ENCODE measurements at places on chromosomes 7 and 10.

DNA sequence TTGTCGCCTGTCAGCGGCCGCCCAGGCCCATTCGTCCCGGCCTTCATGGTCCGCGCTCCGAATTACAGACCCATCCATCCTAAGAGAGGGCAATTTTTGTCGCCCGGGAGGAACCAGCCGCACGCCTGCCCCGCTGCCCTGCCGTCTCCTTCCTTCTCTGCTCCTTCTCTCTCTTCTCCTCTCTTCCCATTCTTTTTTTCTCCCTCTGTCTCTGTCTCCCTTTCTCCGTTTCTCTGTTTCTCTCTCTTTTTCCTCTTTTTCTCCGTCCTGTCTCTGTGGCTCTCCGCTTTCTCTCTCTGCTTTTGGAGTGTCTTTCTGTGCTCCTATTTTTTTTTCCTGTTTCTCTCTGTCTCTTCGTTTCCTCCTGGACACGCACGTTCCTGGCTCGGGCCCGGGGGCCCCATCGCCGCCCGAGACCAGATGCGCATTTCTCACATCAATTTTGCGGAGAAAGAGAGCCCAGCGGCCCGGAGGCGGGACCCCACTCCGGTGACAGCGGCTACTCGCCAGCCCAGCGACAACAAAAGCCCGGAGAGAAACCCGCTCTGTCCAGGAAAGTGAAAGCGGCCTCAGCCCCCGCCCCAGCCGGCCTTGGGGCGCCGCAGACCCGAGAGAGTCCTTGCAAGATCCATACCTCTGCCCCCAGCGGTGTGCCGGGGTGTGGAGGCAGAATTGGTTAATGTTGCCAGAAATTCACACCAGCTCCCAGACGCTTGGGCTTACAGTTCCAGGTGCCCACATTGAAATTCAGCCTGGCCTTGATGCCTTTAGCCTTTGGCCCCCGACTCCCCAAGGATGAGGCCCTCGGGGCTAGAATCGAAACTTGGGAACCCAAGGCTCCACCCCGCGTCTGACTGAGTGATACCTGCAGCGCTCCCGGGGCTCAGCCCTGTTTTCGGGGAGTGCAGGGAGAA is 4.1 kb downstream of the LBX1 start:
- DNase-seq: no peak

DNA sequence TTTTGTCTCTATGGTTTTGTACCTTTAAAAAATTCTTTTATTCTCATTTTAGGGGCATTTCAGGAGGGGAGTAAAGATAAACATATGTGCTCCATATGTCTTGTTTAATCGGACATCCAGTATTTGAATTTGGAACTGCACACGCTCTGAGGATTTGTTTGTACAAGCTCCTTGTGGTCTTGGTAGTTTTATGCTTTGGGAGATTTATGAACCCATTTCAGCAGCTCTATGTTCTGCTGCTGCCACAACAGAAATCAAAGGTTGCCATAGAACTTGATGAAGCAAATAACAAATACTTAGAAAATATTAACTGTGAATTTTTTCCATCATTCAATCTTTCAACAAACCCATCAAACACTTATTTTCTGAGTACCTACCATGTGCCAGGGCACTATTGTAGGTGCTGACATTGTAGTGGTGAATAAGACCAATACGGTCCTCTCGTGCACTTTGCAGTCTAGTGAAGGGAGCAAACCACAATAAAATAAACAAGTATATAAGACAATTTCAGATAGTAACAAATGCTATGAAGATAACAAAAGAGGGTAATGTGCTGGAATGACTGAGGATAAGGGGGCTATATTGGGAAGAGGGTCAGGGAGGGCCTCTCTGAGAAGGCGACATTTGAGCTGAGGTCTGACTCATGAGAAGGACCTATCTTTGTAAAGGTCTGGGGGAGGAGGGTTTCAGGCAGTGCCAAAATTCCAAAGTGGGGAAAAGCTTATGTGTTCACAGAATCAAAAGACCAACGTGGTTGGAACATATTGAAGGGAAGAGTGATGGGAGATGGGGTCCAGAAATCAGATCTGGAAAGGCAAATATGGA is 30.4 kb downstream of the MYPN start:
- DNase-seq: no peak

- DNase-seq: no peak
These were observed 47.9 kb upstream of the MRLN start for GRCh38 chr10:59801171-59801570.

DNA sequence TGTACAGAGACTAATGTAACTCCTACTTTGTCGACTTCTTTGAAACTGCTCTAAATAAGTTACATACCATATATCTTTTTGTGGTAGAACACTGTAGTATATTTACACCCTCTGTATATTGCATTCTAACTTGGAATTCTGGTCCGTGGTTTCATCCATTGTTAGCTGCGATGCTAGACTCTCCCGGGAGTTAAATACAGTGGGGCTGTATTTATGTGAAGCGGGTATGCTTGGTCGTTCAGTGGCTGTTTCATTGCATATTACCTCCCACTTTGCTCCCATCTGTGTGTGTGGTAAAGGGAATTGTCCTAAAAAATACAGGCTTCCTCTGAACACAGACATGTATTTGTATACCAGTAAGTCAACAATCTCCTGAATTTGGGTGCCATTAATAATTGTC is 231.1 kb downstream of the SLC25A13 start:
- no peak for DNase-seq

- DNase-seq: no peak
These were observed 37.9 kb upstream of the ASAH2 start for GRCh38 chr10:50289196-50289595.

GRCh38 chr10:15652117-15652516 is 67.6 kb downstream of the ITGA8 start:
- no peak for DNase-seq

DNA sequence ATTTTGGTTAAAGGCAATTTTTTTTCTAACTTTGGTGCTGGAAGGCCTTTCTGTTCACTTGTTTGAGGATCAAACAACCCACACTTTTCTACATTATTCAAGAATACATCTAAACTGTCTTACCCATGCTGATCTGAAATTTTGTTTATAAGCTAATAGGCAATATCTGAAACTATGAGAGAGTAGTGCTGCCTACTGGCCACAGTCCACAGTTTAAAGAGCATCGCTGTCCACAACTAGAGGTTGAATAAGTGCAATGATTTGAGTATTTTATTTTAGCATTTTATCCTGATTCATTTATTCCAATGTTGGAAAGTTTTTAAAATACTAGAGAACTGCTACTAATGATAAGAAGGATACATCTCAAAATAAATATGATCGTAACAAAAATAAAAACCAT is 306.9 kb downstream of the ELMO1 start:
- DNase-seq: no peak

DNA sequence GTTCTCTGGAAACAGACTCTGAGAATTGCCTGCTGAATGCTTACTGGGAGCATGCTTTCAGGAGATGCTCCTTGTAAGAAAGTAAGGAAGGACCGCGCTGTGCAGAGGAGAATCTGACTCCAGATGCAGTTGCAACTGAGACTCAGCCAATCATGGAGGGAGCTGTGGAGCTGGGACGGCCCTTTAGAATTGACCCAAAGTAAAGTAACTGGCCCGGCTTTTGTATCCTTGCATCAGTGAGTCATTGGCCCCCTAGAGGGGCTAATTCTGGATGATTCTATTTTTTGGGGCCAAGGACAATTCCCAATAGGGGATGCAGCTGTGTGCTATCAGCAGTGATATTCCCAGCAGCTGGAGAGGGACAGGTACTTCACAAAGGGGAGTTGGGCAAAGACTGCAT is 170.4 kb downstream of the PTEN start:
- no peak for DNase-seq

DNA sequence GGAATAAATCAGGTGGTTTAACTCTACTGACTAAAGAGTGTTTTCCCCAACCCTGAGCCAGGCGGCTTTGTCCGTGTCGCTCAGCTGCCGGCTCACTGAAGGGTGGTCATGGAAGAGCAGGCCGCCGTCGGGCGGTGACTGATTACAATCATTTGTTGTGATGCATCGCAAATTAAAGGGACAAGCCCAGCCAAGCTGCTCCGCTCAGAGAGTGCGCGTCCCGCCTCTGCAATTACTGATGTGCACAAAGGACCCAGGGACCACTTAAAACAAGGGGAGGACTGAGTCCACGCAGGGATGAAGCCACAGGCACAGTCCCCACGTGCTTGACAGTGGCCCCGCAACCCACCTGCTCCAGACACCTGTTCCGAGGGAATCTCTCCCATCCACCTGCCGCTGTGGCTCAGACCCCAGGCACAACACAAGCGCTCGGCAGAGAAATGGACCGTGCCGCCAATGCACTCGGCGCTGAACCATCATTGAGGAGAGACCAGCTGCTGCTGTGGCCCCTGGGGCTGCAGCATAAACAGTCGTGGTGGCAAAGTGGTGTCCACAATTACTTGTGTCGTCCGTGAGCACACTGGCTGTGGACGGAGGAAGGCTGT is 526.5 kb downstream of the PTPRN2 start:
- no peak for DNase-seq

DNA sequence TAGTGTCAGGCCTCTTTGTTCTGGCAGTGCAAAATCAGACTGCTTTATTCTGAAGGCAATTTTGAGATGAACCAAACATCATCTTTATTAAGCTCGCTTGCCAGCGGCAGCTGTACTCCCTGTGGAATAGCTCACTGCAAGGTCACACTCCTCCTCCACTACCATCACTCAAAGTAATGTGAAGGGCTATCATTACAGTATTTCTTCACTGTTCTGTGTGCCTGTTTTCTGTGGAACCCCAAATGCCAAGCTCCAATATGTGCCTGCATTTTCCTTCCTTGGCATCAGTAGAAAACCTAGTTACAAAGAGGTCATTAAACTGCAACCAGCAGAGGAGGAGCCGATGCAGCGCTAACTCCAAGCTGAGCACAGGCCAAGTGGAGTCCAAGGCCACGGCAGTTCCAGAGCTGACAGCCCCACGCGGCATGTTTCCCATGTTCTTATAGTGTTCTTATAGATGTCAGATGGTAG is 21.4 kb downstream of the BCCIP start:
- no peak for DNase-seq

DNA sequence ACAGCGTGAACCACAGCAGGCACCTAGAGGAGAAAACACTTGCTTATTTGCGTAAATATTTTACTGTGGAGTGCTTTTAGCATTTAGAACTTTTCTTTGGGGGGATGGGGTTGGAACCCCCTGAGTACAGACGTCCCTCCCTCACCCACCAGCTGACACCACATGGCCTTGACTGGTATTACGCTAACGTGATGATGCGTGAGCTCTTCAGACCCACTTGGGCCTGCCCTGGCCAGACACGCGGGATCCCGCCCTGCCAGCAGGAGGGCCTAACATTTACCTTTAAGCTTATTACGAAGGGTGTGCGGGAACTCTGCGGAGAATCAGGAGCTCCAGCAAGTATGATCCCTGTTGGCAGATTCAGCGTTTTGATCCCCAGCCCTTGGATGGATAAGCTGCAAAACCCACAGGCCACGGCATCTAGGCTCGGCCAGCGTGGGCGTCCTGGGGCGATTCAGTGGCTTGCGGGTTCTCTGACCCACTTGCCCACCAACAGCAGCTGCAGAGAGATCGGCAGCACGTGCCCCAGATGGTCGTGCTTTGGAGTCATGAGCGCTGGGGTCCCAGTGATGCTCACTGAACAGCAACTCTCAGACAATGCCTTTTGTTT is 545.5 kb upstream of the FOXK1 start:
- DNase-seq: no peak

GRCh38 chr10:90890347-90890746 is 18.6 kb downstream of the RPP30 start:
- no peak for DNase-seq

- no peak for DNase-seq
These were observed 7.2 kb downstream of the RBM20 start for GRCh38 chr10:110651044-110651958.

- no peak for DNase-seq
These were observed 503.7 kb downstream of the TNS3 start for GRCh38 chr7:47078241-47078640.

GRCh38 chr10:48364659-48365405 is 58.4 kb downstream of the MAPK8 start:
- DNase-seq: no peak

DNA sequence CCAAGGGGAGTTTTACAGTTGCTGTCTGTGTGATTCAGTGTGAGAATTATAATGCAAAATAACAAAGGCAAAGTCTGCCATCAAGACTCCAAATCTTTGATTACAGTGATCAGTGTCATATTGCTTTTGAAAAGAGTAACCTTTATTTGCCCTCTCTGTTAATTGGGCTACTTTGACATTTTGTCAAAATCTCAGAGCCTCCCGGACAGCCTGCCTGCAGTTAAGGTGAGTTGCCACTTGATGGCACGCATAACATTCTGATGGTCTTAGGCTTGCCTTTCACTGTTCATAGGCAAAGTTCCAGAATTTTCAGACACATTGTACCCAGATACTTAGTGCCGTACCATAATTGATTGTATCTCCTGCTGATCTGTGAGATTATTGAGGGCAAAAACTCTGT is 253.5 kb downstream of the ABCA13 start:
- no peak for DNase-seq

DNA sequence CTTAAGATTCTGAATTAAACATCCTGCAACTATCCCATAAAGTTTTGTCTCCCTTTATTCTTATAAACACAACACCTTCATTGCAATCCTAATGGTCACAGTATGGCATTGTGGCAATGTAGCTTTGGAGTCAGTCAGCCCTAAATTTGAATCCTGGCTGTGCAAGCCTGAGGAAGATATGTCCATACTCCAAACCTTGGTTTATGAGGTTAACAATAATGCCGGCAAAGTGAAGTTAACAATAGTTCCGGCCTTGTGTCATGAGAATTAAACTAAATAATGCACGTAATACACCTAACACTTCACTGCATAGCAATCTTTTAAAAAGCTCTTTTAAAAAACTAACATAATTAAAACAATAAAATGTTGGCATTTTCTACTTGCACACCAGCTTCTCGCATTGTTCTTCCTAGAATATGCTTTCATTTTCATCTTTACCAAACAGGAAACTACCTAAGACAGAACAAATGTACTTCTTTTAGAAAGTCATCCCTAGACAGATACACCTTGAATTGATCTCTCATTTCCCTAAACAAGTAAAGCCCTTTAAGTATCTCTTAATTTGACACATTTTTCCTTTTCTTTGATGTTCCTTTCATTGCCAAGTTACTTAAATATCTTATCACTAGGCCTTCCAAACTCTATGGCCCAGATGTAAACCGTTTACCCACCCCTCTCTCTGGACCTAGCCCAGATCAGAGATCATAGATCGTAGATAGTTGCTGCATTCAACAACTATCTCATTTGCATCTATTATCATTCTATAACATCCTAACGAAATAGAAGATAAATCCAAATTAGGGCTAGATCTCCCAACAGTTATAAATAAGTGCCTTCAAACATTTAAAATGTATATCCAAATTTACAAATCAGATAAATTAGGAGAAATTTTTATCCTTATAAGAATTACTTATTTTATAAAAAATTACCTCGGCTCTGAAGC is 66.7 kb downstream of the CREB3L2 start:
- DNase-seq: no peak

GRCh38 chr7:4805110-4805983 is 29.9 kb downstream of the AP5Z1 start:
- DNase-seq: no peak

DNA sequence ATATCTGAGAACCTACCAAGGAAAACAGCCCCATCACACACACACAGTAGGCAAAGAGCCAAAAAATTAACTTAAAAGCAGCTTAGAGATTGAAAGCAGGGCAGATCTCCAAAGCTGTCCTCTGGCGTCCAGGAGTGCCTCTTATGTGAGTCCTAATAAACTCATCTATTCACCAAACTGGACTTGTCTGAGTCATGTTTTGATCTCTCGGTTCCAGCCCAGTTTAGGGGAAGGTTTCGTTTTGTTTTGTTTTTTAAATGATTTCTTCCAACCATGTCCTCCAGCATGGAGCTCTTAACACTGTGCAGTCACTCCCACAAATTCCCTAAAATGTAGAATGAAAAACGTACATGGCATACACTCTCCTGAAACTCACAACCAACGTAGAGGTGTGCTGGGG is 6.7 kb upstream of the PRSS37 start:
- no peak for DNase-seq
